Activated CD4-positive, alpha-beta T cell treated with anti-CD3 and anti-CD28 coated beads for 48 hours (primary cell): ENCODE measurements at places on chromosomes 7 and 10.

- DNase-seq = no peak
These were observed 78.6 kb upstream of the GLCCI1 start for GRCh38 chr7:7889791-7890568.

DNA sequence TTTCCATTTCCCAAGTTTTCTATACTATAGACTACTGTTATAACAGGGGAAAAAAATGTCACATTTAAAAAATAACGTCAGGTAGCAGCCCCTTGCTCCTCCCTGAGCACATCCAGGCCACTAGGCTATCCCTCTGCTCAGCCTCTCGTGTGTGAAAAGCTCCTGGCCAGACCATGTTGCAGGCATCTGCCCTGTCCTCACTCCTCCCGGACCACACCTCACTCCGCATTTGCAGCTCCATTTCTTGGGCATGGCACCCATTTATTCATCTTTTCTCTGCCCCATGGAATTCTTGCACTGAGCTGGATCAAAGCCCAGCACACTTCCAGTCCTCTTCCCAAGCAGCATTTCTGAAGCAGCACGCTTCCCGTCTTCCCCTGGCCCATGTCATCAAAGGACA, 1.4 kb upstream of the GDF2 start:
- no peak for DNase-seq

- no peak for DNase-seq
These were observed 163.7 kb downstream of the BAMBI start for GRCh38 chr10:28840971-28841370.

- DNase-seq = no peak
These were observed 1530.2 kb upstream of the LRRTM3 start for GRCh38 chr10:65395631-65396030.

- DNase-seq = no peak
These were observed 27.8 kb downstream of the CXCL12 start for GRCh38 chr10:44357023-44357540.

DNA sequence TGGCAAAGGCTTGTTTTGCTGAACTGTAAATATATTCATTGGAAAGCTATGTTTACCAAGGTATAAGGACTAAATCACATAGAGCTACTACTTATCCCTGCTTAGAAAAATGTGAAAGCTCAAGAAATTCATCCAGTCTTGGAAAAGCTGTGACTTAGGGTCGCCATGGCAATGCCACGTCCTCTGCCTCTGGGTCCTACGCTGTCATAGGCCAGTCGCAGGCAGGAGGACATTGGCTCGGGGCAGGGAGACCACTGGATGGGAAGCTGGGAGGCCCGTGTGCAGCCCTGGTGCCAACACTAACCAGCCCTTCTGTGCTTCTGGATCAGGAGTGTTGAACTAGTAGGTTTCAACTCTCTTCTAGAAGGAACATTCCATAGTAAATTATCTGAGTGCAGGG, 67.3 kb upstream of the PDZD8 start:
- DNase-seq = no peak
